ENCODE measurements at places on chromosomes 12 and 14. TPM values are rescaled to one million over a fixed set of nuclear protein-coding genes. Genes with fewer than 3 reads are reported as not detected.

DNA sequence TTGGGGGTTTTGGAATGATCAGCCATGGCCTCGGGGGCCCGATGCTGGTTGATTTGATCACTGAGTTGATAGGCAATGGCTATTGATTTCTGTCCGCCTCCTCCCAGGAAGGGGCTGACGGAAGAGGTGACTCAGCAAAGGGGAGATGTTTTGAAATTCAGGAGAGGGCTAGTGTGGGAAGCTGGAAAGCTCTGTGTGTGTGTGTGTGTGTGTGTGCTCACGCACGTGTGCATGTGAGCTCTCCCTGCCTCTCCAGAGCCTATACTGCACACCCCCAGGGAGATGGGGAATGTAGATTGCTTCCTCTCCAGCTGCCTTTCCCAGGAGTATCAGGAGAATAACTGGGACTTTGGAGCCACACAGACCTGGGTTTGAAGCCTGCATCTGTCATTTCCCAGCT lies 184.9 kb upstream of the MYL2 start:
- no peak for DNase-seq

- DNase-seq = no peak
Measured at GRCh38 chr12:124363353-124363965, 68.6 kb downstream of the RFLNA start.

Gene ESPL1
- 61.9 TPM for total RNA-seq

DNA sequence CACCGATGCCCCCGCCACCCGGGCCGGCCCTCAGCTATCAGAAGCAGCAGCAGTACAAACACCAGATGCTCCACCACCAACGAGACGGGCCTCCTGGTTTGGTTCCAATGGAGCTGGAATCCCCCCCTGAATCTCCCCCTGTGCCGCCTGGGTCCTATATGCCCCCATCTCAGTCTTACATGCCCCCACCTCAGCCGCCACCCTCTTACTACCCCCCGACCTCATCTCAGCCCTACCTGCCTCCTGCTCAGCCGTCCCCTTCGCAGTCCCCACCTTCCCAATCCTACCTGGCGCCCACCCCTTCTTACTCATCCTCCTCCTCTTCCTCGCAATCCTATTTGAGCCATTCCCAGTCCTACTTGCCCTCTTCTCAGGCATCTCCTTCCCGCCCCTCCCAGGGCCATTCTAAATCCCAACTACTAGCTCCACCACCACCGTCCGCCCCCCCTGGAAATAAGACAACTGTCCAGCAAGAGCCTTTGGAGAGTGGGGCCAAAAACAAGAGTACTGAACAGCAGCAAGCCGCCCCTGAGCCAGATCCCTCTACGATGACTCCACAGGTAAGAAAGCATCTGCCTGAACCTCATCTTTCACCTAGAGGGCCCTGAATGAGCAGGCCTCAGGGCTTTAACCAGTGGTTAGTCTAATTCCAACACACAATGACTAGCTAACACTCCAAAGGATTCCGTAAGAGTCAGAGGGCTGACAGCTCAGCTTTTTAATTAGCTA lies 851 bp downstream of the YLPM1 start:
- DNase-seq = no peak

DNA sequence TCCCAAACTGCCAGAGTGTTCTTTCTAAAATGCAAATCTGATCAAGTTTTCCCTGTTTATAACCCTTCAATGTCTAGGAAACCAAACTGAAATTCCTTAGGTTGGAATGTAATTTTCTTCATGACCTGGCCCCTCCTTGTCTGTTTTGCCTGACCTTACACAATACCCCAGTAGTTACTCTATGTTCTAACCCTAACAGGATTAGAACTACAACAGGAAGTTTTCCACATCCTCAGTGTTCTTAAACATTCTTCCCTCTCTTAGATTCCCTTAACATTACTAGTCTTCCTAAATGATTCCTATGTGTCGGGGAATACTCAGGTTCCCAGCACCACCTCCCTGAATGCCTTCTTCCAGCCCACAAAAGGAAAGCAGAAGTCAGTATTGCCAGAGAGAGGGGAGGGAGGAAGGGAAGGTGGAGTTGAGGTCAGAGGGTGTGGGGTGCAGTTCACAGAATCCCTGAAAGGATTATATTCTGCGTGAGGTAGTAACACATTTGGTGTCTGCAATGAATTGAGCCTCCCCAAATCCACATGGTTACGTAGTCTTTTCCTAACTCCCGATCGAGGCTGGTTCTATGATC lies 72.6 kb downstream of the BBS10 start:
- DNase-seq = no peak

GRCh38 chr12:2640281-2640680 lies 154.5 kb upstream of the FKBP4 start:
- no peak for DNase-seq

DNA sequence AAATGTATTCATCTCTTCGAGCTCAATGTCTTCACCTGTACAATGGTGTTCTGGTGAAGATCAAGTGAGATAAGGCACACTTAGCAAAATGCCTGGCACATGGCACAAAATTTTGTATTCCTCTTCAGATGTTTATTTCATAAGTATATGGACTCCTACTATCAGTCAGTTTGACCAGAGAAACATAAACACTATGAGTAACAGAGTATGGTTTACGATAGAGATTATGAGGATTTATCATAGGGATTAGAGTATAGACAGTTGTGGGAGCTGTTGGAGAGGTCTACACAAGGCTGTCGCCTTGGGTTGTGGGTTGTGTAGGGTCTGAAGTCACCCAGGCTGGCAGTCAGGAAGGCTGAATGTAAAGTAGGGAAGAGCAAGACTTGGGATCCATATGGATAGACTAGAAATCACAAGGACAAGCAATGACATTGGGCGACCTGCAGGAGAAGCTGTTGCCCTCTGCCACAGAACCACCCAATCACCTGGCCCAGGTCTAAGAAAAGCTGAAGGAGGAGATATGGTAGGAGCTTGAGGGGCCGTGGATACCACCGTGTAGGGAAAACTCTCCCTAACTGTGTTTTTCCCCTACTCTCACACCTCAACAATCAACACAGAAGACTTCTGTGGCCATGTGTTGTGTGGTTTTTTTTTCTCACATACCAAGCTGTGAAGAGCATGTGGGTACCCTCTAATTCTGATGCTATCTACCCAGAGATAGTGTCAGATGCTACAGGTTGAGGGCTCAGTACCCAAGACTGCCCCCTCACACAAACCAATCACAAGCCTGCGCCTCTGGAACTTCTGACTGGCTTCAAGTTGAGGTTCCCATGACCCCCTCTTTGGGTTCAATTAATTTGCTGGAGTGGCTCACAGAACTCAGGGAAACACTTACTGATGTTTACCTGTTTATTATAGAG lies 27.2 kb upstream of the RESF1 start:
- no peak for DNase-seq

DNA sequence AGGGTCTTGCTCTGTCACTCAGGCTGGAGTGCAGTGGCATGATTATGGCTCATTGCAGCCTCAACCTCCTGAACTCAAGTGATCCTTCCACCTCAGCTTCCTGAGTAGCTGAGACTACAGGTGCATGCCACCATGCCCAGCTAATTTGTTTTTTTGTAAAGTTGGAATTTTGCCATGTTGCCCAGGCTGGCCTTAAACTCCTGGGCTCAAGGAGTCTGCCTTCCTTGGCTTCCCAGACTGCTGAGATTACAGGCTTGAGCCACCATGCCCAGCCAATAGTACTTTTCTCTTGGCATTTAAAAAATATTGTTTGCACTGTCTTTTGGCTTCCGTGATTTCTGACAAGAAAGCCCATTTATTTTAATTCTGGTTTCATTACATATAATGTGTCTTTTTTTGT lies 61.3 kb downstream of the DIP2B start:
- no peak for DNase-seq

Gene ATG101
- total RNA-seq = 33.8 TPM

- DNase-seq = no peak
Measured at GRCh38 chr12:72432037-72432604, 160.0 kb downstream of the TRHDE start.

Gene EPYC
- not detected for total RNA-seq

Gene HHIPL1
- not detected for total RNA-seq

Gene PRB2
- not detected for total RNA-seq

- no peak for DNase-seq
Measured at GRCh38 chr14:37063467-37064240, 108.8 kb downstream of the SLC25A21 start.

DNA sequence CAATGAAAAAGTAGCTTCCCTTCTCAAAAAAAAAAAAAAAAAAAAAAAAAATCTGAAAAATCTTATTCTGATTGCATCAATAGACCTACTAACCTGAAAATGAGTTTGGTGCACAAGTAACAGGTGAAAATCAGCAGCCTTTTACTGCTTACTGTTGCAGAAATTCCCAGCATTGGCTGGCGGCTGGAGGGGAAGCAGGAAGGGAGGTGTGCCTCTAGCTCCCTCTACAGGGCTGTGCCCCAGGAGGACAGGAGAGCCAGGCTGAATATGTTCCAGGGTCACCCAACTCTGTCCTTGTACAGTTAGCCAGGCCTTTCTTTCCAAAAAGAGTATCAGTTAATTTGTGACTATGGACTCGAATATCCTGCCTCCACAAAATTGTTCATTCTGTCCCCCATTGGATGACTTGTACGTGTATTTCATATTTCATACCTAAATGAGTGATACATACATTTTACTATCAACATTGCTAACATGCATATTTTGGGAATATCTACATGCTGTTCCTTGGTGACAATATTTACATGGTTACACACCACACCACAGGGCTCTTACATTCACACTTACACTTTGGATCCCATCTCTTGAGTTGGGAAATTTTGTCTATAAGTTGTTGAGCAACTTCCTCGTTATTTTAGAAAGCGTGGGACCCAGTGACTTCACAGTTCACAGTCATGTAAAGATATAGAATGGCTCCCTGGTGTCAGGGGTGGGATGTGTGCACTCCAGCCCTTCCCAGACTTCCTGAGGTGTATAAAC lies 124.8 kb downstream of the SAMD4A start:
- no peak for DNase-seq

Gene SYCP3
- 0.05 TPM for total RNA-seq

DNA sequence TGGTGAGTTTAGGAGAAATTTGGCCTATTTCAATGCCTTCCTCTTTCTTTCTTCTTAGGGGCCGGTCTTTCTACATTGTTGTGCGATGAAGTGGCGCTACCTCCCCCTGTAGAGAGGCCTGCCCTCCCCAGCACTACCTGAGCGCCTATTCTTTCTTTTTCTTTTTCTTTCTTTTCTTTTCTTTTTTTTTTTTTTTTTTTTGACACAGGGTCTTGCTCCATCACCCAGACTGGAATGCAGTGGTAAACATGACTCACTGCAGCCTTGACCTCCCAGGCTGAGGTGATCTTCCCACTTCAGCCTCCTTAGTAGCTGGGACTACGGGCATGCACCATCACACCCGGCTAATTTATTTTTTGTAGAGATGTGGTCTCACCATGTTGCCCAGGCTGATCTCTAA lies 136.1 kb upstream of the MAX start:
- no peak for DNase-seq

Measured in GM12878 (cell line).